ENCODE measurements at places on chromosomes 7 and 10.
A peak's percentile ranks its signal among the peaks of the same experiment; 100 is the strongest.

DNA sequence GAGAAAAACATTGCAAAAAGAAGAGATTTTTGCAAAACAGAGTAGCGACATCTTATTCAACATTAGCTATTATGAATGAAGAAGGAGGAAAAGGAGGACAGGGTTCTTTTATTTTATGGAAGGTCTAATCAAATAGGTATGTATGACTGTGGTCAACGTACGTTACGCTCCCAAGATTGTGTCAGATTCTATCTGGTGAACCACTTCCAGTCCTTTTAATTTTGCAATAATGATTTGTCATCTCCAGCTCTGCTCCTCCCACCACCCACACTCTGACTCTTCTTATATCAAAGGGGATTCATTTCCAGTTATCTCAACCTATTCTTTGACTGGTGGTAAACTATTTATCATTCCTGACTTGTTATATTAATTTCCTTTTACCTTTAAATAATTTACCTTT, 259.9 kb downstream of the CACNA2D1 start:
- DNase-seq, result no peak

DNA sequence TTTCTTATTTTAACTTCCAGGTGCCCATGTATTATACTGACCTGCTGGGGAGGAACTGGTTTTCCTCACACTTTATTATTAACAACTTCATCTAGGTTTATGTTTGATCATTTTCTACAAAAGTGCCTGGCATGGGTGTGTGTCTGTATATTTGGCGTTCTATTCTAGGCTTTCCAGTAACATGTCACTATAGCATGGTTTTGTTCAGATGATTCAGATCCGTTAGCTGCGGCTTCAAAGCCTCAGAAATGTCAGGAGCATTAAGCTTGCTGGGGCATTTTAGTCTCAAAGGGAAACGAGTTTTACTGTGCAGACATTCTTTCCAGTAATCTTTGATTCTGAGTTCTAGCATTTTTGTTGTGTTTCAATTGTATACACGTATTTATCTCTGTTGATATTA, 2.3 kb downstream of the INPP5A start:
- DNase-seq, result no peak

- no peak for DNase-seq
Measured at GRCh38 chr10:8051109-8051821, 3.2 kb upstream of the GATA3 start.

DNA sequence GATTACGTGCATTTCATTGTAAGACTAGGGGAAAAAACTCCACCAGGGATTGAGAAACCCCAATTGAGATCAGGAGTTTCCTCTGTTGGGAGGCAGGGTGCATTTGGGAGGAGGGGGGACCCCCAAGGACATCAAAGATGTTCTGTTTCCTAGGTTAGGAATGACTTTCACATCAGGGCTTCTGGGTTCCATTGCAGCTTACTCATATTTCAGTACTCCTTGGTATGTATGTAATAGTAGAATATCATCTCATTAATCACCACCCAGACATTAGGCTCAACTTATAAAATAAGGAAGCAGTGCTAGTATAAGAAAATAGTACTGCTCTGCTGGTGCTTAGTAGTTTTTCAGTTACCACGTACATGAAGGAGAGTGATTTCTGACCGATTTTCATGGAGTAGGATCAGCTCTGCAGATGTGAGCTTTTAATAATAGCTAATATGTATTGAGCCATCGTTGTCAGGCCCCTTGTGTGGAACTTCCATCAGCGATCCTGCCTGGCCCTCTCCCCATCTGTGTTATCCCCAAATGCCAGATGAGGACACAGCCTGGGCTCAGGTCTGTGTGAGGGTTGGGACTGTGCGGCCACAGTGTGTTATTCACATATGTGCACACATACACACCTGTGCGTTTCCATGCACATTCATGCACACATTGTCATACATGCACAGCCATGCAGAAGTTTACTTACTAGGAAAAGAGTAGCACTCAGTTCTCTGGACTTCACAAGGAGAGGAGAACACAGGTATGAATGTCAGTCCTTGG, 23.5 kb downstream of the UPP1 start:
- DNase-seq, result no peak

DNA sequence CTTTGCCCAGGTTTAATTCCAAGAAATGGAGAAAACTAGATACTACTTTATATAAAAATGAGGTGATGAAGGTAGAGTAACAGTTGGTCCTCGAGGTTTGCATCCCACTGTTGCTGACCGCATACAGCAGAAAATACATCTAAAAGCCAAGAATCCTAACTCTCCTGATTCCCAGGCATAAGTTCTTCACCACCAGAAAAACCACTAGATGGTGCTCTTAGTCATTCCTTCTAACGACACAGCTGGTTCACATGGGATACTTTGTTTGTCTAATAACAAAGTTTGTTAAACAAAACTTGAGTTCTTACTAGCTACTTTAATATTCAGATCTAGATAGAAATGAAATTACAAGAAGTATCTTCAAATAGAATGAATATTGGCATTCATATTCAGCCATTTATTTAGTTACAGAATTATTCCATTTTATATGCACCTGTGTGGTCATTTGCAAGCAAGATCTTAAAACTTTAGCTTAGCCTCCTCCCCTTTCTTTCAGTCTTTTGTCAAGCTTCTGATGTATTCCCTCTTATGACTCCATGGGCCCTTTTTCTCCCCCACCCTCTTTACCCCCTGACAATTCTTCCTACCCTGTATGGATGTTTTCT, 54.1 kb upstream of the CYP26C1 start:
- no peak for DNase-seq

DNA sequence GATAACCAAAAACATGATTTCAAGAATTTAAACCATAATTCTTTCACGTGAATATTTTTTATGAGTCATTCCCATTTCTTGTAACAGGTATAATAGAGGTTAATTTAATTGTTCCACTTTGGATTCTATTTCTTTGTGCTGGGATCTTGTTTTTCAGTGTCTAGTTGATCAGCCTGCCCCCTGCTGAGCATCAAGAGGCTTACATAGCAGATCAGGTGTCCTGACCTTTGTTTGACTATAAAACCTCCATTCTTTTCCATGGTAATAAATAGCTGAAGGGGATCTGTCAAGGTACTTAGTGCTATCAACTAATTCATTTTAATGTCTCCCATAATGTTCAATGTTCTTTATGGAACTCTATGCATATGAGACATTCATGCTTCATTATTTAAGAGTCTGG, 4.9 kb downstream of the COL17A1 start:
- no peak for DNase-seq

DNA sequence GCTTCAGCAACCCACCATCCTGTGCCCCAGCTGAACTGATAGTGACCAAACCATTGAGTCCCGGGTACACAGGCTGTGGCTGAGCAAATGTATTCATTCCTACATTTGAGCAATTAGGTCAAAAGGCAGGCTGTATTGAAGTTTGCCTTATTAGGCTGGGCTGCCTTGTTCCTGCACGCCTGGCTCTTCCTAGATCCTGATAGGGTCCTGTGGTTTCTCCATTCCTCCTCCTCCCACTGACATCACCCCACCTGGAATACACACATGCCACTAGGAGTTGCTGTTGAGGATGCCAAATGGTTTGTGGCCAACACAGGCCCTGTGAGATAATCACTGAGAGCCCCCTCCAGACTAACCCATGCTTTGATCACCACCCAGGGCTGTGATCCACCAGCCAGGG, 66.4 kb upstream of the FGFR2 start:
- no peak for DNase-seq

DNA sequence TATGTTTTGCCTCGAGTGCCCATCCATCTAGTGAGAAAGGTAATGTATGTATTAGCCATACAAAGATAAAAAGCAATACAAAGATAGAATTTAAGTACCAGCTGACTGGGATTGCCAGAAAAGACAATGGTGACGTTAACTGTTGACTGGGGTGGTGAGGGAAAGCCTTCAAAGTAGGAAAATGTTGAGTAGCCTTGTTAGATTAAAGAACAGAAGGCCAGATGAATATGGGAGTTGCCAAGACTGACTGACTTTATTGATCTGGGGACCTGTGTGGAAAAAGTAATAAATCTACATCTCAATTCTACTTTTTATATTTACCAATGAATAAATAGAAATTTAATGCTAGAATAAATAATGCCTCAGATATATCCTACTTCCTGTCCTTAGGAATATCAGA, 97.7 kb downstream of the TFEC start:
- DNase-seq, result no peak

DNA sequence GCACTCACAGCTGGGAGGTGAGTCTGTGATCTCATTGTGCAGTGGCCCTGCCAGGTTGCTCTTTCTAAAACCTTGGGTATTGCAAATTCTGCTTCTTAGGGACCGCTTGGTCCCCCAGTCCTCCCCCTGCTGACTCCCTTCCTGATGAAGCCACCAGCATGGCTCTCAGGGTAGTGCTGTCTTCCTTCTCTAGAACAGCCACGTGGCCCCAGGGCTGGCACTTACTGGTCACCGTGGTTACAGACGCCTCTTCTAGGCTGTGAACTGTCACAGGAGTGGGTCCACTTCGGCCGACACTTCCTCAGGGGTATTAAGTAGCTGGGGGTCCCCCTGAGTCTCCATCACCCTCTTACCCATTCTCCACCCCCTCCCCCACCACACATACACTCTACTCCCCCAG, 2.7 kb upstream of the HTRA1 start:
- no peak for DNase-seq

DNA sequence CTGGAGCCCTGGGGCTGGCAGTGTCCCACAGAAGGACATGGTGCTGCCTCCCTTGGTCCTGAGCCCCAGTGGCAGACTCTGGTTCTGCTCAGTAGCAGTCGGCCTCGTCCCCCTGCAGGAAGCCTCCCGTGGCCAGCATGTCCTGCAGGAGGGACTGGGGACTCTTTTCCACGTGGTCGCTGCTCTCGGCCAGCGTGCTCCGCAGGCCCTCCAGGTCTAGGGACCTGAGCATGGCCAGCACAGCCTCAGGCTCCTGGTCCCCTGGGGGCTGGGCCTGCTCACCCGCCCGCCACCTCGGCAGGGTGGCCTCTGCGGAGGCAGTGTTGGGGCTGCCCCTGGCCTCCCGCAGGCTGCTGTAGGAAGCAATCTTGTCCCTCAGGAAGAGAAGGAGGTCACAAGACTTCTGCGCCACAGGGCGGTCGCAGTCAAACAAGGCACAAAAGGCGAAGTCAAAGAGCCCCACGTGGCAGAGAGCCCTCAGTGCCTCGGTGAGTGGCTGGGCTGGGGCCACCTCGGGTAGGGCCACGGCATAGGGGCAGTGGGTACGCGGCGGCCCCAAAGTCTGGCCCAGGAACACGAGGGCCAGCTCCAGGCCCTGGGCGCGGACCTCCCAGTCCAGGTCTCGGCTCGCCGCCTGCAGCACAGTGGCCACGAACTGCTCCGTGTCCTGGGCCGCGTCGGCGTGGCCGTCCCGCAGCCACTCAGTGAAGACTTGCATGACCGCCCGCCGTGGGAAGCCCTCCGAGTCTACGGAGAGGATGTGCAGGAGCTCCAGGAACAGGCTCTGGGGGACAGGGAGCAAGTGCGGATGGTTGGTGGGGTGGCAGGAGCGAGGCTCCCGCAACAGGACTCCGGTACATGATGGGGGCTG, 17.1 kb downstream of the BRAT1 start:
- DNase-seq, result peak; percentile 64

Measured in aorta (tissue), 5 donors.